ENCODE measurements at places on chromosomes 6 and 20.

GRCh38 chr6:43914272-43915147 is 144.5 kb downstream of the VEGFA start:
- no peak for DNase-seq

DNA sequence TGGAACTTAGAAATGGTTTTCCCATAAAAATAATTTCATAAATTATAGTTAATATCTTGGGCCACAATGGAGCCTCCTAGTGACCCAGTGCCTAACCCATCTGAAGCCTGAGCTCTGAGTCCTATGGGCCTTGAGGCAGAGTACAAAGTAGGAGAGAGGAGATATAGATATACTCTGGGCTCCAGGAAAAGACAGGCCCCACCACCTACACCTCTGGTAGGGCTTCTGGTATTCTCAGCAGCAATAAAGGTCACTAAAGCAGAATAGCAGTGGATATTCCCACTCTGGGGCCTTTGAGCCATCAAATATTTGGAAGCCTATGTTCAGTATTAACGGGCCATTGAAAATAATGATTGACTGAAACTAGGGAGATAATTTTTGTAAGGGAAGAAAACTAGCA is 24.1 kb downstream of the CYP39A1 start:
- DNase-seq: no peak

GRCh38 chr6:69795469-69796072 is 1.2 kb downstream of the LMBRD1 start:
- no peak for DNase-seq

- DNase-seq: no peak
Observed at GRCh38 chr20:22370137-22370536, 214.2 kb downstream of the FOXA2 start.

- no peak for DNase-seq
Observed at GRCh38 chr6:113819169-113819830, 37.8 kb upstream of the MARCKS start.

DNA sequence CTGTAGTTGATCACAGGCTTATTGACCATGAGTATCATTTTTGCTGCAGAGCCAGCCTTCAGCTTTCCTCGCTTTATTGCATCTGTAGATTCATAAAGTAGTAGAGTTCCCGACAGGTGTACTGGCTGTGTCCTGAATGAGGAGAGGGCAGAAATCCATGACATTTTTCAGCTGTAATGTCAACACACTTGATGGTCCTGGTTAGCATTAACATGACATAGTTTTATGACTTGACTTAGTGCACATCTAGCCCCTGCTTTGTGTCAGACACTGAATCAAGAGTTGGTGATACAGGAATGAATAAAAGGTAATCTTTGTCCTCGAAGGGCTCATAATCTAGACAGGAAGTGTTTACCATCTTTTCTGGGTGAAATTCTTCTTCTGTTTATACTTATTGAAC is 55.0 kb downstream of the AIG1 start:
- DNase-seq: no peak

DNA sequence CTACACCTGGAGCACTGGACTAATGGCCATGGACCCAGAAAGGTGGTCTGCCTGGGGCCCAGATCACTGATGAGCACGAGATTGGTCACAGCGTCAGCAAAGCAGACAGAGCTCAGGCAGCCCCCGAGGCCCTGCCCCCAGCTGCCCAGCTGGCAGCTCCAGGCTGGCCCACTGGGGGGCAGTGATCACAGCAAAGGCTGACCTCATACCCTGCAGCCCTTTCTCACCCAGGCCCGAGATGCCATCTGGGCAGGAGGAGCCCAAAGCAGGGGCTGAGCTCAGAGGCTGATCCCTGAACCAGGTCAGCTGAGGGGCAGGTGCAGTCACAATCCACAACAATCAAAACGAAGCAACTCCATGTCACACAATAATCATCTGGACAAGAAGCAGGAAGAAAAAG is 4.1 kb downstream of the MAP1LC3A start:
- DNase-seq: no peak

DNA sequence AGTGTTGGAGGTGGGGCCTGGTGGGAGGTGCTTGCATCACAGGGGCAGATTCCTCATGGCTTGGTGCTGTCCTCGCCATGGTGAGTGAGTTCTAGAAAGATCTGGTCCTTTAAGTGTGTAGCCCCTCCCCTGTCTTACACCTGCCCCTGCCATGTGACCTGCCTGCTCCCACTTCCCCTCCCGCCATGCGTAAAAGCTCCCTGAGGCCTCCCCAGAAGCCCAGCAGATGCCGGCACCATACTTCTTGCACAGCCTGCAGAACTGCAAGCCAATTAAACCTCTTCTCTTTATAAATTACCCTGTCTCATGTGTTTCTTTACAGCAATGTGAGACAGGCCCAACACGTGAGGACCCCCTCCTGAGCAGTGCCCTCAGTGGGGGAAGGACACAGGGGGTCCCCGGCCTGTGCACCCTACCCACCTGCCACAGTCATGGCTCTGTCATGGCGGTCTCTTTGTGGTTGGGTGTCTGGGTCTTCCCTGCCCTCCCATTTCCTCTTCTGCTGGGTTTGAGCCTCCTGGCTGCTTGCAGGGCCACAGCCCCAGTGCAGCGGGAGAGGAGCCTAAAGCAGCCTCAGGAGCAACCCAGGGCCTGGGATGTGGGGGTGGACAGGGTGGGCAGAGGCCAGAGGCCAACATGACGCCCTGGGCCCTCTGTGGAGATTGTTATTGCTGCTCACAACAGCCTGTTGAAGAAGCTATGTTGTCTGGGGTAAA is 87.2 kb upstream of the QKI start:
- no peak for DNase-seq

- no peak for DNase-seq
Observed at GRCh38 chr6:147528511-147529145, 20.1 kb downstream of the SAMD5 start.

DNA sequence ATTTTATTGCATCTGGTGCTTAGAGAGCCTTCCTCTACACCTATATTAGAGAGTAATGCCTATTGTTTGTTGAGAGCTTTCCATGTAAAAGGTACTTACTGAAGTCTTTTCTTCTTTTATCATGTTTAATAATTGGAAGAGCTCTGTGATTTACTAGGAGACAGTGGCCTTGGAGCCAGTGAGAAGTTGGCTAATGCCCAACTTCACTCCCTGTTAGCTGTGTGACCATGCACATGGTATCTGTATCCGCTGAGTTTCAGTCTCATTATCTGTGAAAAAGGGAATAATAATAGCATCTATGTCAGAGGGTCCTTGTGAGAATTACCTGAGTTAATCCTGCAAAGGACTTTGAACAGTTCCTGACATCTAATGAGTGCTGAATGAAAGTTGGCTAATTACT is 105.0 kb downstream of the CD109 start:
- no peak for DNase-seq

DNA sequence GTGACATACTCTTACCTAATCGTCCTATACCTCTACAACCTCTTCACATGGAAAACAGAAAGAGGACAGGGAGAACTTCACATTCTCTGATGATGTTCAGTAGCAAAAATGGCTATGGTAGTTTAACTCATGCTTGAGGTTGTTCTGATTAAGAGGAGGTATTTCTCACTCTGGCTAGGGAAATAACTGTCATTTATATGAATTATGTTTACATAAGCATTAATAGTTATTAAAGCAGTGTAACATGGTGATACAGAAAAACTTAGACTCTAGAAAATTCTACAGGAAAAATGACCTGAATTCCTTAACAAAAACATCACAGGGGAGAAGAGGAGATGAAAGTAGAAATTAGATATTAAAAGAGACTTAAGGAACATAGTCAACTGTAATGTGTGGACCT is 57.3 kb downstream of the MAP3K5 start:
- no peak for DNase-seq

- DNase-seq: no peak
Observed at GRCh38 chr20:33377366-33377765, 24.0 kb downstream of the CDK5RAP1 start.

DNA sequence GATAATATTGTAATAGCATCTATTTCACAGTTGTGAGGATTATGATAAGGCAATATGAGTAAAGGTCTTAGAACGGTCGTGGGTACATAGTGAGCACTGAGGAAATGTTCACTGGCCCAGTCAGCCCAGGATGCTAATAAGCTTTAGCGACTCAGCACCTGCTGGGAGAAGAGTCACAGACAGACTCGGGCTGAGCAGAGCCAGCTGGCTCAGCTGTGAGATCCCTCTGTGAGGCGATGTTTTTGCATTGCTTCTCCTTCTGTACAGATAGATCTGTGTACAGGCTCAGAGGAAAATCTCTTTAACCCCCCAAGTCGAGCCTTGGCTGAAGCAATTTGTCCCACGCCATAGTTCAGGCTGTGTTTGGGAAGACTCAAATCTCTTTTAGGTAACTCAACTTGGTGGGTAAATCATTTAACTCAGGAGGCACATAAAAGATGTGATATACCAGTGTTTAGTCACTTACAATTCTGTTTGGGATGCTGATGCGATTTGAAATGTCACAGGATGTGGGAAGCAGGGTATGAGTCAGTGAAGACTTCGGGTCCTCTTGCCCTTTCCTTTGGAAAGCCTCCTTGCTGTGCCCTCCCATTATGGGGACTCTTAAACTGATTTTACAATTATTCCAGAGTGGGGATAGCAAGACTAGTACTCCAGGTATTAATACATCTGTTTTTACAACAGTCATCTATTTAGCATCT is 53.1 kb downstream of the PHACTR1 start:
- DNase-seq: no peak

- no peak for DNase-seq
Observed at GRCh38 chr6:12348530-12349511, 58.7 kb downstream of the EDN1 start.

- DNase-seq: peak; percentile 83
Observed at GRCh38 chr6:16760516-16761470, at the start of gene ATXN1. Gene ATXN1 (minus strand): TSS chr6:16761460.

- no peak for DNase-seq
Observed at GRCh38 chr6:147738099-147738498, 229.6 kb downstream of the SAMD5 start.

Measured in coronary artery (tissue), 2 donors.